ENCODE measurements at places on chromosomes 6 and 20.

- no peak for DNase-seq
These were observed 104.9 kb upstream of the PREP start for GRCh38 chr6:105507811-105508210.

DNA sequence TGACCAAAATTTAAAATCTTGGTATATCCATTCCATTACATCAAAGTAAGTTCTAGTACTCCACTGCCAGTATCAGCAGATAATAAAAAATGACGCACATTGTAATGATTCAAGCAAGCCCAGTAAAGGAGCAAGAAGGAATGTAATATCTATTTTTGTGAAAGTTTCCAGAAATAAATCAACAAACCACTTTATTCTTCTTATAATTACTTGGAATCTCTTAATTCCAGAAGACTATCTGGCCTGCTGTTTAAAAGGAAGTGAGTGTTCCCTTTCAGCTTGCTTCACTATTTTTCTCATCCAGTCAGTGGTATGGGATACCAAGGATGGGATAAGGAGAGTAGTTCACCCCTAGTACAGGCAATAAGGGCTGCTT, 42.2 kb upstream of the DSE start:
- DNase-seq, result no peak

DNA sequence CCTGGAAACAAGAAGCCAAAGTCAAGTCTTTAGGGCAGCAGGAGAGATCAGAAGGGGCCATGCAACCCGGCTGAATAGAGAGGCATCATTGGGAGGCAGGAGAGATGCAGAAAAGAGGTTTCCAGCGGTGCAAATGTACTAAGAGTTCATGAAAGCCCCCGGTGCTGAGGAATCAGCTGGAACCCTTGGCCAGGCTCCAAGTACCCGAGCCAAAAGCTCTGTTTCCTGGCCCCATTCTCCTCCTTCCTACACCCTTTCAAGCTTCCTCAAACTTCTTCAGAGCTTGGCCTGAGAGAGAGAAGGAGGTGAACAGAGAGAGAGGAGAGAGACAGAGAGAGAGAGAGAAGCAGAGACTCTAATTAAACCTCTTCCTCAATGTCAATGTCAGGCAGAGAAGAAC, 433.5 kb downstream of the PRKN start:
- DNase-seq, result no peak

GRCh38 chr6:72683797-72684196, 61.9 kb downstream of the KCNQ5 start:
- no peak for DNase-seq

GRCh38 chr6:14816116-14816859, 429.6 kb upstream of the JARID2 start:
- no peak for DNase-seq

DNA sequence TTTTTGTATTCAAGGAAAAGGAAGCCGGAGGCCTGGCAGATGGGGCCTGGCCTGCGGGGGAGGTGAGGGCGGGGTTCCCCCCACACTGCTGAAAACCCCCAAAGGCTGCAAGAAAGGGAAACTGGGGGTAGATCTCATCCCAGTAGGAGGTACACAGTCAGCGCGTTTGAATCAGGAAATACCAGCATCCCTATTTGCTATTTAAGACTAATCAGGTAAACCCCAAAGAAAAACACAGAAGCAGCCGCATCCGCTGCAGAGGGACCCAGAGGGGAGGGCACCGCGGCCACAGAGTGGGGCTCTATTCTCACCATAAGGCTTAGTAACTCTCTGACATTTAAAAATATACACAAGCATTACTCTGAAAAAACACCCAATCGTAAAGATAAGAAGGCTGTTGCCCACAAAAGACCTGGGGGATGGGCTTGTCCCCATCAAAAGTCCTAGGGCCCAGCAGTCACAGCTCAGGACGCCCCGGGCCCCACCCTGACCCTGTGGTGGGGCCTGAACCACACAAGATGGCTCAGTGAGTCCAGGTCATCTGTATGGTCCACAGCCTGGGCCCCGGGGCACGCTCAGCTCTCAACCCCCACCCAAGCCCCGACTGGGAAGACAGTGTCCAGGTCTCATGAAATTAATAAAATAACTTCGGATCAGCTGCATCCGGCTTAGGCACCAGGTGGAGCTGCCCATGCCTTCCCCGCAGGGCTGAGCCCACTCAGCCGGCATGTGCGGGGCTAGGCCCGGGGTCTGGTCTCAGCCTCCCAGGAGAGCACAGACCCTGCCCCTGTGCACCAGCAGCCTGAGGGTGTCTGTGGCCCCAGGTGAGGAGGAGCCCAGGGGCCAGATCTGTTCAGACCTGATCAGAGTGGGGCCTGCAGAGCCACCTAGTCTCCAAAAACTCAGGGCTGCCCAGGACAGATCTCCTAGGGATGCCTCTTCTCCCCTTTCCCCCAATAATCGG, 31.0 kb downstream of the KCNQ2 start:
- no peak for DNase-seq

GRCh38 chr6:792662-793061, 99.7 kb upstream of the EXOC2 start:
- DNase-seq, result no peak

DNA sequence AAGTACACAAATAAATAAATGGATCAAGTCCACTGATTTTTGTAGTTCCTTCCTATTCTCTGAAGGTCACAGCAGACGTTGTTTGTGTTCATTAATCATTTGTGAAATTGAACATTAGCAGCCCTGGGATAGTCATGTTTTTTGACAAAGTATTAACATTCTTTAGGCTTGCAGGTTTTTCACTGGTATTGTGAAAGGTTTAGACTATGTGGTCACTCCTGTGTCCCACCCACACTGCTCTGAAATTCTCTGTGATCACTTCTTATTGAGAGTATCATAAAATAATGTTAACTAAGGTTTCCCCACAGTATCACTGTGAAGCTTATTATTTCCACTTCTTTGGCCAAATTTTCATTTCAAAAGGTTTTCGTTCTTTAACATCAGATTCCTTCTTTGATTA, 3.5 kb downstream of the FAM83B start:
- no peak for DNase-seq

GRCh38 chr20:21554376-21554890, 40.6 kb upstream of the NKX2-2 start:
- no peak for DNase-seq

GRCh38 chr6:17456711-17457110, 63.3 kb downstream of the CAP2 start:
- DNase-seq, result no peak

- no peak for DNase-seq
These were observed 21.5 kb upstream of the TPD52L1 start for GRCh38 chr6:125132058-125132457.

- DNase-seq, result no peak
These were observed 62.6 kb upstream of the GGTLC1 start for GRCh38 chr20:24051160-24051559.

DNA sequence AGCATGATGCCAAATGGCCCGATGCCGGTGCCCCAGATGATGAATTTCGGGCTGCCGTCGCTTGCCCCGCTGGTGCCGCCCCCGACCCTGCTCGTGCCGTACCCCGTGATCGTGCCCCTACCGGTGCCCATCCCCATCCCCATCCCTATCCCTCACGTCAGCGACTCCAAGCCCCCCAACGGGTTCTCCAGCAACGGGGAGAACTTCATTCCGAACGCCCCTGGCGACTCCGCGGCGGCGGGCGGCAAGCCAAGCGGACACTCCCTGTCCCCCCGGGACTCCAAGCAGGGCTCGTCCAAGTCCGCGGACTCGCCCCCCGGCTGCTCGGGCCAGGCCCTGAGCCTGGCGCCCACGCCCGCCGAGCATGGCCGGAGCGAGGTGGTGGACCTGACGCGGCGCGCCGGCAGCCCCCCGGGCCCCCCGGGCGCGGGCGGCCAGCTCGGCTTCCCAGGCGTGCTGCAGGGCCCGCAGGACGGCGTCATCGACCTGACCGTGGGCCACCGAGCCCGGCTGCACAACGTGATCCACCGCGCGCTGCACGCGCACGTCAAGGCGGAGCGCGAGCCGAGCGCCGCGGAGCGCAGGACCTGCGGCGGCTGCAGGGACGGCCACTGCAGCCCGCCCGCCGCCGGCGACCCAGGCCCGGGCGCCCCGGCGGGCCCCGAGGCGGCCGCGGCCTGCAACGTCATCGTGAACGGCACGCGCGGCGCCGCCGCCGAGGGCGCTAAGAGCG, 144.6 kb downstream of the SOBP start:
- DNase-seq, result no peak

- DNase-seq, result no peak
These were observed 159.4 kb downstream of the IMPG1 start for GRCh38 chr6:75913040-75913439.

- DNase-seq, result no peak
These were observed 43.1 kb upstream of the UNC93A start for GRCh38 chr6:167247814-167248595.

DNA sequence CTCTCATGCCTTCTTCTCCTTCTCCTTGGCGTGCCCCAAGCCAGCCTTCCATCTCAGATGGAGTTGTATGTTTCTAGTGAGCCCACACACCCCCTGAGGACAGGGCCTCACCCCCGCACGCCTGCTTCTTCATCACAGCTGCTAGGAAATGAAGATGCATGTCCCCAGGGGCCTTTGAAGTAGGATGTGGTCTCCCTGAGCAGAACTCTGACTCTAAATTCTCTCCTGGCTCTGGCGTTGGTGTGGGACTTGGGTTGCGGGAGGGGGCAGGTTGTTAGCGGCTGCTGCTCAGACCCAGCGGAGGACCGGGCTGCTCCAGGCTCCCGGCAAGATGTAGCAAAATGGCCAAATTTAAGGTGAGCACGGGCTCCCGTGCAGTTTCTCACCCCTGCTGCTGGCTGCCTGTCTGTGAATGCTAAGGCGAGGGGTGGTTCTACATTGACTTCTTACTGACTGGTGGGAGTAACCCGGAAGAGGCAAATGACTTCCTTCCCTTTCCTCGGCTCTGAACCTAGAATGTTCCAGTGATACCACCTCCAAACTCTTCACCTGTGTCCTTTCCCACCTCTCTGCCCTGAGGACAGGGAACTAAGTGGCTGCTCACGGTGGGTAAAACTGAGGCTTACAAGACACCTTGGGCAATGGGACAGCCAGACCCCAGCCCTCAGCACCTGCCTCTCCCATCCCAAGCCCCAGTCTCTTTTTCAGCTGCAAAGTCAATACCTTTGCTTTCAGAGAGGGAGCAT, 8.8 kb downstream of the SYNJ2 start:
- DNase-seq, result no peak

DNA sequence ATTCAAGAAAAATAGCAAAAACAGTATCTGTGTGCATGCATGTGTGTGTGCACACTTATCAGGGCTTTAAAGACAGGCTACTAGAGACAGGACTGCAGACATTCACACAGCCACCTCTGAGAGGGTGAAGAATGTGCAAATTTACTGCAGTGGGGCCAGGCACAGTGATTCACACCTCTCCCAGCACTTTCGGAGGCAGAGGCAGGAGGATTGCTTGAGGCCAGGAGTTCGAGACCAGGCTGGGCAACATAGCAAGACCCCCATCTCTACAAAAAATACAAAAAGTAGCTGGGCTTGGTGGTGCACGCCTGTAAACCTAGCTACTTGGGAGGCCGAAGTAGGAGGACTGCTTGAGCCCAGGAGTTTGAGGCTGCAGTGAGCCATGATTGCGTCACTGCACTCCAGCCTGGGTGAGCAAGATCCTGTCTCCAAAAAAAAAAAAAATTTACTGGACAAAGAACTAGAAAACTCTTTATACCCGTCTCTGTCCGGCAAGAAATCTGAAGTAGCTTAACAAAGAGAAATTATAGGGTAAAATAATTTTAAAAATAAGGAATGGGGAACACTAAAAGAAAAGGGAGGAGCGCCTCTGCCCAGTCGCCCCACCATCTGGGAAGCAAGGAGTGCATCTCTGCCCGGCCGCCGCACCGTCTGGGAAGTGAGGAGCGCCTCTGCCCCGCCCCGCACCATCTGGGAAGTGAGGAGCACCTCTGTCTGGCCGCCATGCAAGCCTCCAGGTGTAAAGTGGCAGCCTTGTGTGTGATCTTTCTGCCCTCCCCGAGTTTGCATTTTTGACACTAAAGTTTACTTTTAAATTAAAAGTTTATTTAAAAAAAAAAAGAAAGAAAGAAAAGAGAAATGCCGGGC, 105.1 kb downstream of the ZMYND8 start:
- no peak for DNase-seq

DNA sequence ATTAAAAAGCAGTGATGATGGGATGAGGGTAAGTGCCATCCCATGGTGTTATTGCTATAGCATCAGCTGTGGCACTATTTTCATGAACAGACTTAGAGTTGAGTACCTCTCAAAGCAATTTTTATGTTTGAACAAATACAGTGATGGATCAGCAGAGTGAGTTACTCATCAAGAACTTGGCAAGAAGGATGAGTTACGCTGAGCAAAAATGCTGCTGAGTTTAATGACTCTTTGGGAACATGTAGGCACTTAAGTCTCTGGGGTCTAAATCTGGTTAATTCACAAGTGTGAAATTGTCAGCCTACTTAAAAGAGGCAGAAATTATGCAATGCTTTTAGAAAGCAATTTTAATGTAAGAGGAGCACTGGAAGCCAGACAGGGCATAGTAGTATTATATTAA, 78.5 kb upstream of the AHI1 start:
- DNase-seq, result no peak

GRCh38 chr20:208942-209566, 18.0 kb upstream of the DEFB129 start:
- DNase-seq, result no peak

DNA sequence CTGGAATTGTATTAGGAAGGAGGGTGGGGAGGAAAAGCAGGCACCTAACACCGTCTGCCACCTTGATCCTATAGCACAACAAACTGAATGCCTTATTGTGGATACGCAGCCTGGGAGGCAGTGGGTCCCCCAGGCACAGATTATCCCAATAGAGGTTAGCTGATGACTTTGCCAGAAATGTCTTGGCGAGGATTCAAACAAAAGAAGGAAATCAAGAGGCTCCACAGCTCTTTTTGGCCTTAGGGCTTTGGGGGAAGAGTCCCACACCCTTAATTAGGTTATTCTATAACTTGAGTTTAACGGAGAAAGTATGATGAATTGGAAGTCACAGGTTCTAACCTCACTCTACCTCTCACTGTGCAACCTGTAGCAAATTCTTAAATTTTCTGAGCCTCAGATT, 102.0 kb downstream of the MRPL14 start:
- no peak for DNase-seq

DNA sequence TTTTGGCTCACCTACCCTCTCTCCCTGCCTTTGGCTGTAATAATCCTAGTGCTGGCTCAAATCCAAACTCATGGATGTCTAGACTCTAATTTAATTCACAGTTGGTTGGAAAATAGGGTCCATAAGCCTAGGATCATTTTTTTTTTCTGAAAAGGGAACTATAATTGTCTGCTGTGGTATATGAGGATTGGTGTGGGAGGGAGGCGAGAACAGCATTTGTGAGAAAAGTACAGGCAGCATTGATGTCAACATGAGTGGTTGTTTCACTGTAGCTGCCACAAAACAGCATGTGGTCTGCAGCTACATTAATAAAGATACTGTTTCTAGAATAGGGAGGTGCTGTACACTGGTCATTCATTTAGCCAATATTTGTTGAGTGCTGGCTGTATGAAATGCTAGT, 18.6 kb upstream of the POLR1H start:
- no peak for DNase-seq

Data from amygdala (tissue), 56 donors.